Tongue (tissue), 3 donors: ENCODE measurements at places on chromosomes 11 and 22. TPM values are rescaled to one million over a fixed set of nuclear protein-coding genes. Genes with fewer than 3 reads are reported as not detected.
A peak's percentile ranks its signal among the peaks of the same experiment; 100 is the strongest.

DNA sequence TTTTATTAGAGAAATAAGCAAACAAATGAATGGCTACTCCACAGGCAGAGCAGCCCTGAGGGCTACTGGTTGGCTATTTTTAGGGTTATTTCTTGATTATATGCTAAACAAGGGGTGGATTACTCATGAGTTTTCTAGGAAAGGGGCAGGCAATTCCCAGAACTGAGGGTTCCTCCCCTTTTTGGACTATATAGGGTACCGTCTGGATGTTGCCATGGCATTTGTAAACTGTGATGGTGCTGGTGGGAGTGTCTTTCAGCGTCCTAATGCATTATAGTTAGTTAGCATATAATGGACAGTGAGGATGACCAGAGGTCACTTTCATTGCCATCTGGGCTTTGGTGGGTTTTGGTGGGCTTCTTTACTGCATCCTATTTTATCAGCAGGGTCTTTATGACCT lies 19.2 kb downstream of the SLC22A6 start:
- no peak for DNase-seq

DNA sequence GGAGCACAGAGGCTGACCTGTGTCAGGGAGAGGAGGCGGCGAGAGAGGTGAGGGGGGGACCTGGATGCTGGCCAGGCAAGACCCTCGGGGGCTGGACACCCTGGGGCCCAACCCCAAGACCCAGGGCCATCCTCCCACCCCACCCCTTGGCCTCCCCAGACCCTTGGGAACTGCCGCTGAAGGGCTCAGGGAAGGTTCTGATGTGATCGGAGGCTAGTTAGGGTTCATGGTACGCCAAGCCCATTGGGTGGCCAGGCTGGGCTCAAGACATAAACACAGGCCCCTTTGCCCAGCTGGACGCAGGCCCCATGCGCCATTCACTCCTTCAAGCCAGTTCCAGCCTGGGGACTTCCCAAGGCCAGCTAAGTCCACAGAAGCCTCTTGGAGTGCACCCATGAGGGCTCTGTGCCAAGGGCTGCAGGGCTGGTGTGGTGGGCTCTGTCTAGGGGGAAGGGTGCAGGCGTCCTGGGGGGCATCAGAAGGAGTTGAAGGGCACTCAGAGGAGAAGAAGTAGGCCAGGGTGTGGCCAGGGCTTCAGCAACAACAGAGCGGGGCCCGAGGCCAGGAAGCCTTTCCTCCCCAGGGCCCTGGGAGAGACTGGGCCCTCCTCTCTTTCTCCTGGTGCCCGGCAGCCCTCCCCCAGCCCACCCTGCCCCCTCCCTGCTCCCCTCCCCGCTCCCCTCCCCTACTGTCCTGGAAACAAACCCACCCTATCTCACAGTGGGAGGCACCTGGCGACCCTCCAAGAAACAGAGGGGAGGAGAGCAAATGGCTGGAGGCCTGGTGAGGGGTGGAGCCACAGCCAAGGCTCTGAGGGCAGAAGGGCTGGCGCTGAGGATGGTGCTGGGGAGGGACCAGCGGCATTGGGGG lies 12.9 kb downstream of the TSPAN32 start:
- peak; percentile 97 for DNase-seq

DNA sequence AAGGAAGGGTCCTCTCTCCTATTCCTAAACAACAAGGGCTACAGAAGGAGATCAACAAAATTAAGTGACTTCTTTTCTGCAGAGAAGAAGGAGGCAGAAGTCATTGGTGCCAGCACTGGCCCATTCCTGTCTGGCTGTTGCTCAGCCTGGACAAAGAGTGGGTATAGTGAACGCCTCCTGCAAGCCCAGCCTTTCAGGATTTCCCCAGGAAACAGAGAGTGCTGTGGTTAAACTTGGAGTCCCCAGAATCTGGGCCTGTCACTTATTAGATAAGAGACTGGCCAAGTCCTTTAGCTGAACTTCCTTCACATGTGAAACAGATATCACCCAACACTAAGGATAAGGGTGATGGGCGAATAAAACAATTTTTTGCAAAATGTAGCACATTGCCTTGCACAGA lies 10.9 kb downstream of the TST start:
- no peak for DNase-seq

GRCh38 chr11:17846852-17847453 lies 112.4 kb downstream of the KCNC1 start:
- no peak for DNase-seq

DNA sequence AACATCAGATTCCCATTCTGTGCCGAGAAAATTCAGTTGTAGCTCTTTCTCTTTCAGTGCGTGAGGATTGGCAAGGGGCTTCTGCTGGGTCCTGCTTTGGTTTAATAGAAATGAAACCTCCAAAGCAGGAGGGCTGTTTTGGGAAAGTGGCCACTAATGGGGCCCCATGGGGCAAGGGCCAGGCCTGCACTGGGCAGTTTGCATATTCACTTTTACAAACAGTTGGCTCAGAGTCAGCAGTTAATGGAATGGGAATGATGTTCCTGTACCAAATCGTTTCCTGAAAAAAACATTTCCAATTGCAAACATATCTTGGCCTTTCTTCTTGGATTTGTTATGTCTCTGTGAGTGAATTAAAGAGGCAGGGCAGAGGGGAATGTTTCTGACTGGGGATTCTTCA lies 92.1 kb downstream of the PARVA start:
- DNase-seq: peak; percentile 56

DNA sequence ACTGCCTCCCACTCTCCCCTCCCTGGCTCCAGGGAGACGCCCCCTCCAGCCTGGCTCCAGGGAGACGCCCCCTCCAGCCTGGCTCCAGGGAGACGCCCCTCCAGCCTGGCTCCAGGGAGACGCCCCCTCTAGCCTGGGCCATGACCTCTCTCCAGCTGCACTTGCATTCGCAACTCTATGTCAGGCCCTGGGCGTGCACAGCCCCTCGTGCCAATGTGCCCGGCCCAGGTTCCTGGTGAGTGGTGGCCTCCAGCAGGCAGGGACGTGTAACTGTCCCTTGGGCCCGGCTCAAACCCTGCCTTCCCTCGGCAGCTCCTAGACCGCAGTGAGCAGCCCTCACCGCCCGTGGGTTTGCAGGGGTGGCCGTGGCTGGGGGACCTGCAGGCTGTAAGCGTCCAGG lies 6.9 kb downstream of the MUC6 start:
- DNase-seq: no peak

DNA sequence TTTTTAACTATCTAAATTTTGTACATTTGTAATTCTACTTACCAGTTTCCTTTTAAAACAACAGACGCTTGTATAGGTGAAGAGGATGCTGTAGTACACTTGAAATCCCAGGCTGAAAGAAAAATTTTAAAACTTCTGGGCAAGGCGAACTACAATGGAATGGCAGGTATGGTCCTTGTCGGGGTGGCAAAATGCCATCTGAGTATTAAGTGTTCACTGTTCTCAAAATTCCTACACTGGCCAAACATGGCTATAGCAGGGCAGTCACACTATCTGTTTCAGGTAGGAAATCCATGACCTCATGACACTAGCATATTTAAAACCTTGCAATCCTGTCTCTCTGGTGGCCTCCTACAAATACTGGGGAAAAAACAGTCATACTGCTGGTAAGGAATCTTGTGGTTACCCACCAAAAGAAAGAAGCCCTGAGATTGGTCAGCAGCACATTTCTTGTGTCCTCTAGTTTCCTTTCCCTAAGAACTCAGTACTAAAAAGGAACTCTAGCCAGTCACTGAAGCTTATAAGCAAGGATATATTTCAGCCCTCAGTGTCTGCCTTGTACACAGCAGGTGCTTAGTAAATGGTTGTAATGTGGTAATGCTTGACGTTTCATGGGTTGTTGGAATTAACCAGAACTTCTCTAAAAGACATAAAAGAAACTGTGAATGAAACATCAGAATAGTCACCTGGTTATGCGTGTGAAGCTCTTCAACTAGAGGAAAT lies 5.2 kb upstream of the ZC3H12C start:
- no peak for DNase-seq

- no peak for DNase-seq
Measured at GRCh38 chr22:23380230-23380573, 199.9 kb downstream of the IGLL1 start.

- no peak for DNase-seq
Measured at GRCh38 chr11:1773994-1774550, 10.3 kb upstream of the CTSD start.

DNA sequence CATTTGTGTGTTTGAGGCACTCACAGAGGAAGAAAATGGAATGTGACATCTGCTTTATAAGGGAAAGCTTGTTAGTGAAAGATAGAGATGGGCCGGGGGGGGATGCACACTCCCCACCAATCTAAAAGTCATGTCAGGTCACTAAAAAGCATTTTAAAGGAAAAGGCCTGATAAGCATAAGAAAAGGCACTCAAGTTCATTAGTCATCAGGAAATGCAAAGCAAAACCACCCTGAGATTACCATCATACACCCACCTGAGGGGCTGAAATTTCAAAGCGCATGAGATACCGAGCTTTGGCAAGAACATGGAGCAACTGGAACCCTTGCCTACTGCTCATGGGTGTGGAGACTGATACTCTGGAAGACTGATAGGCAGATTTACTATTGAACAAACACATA lies 77.9 kb upstream of the ANO1 start:
- DNase-seq: no peak

GRCh38 chr22:45585437-45585755 lies 82.7 kb downstream of the FBLN1 start:
- DNase-seq: peak; percentile 45

The DDI1 gene
- total RNA-seq: not detected

The CHCHD10 gene
- total RNA-seq: 6.4 TPM

The OR8G5 gene
- not detected for total RNA-seq
